Breast epithelium (tissue), 4 donors: ENCODE measurements at places on chromosomes 6 and 20.

DNA sequence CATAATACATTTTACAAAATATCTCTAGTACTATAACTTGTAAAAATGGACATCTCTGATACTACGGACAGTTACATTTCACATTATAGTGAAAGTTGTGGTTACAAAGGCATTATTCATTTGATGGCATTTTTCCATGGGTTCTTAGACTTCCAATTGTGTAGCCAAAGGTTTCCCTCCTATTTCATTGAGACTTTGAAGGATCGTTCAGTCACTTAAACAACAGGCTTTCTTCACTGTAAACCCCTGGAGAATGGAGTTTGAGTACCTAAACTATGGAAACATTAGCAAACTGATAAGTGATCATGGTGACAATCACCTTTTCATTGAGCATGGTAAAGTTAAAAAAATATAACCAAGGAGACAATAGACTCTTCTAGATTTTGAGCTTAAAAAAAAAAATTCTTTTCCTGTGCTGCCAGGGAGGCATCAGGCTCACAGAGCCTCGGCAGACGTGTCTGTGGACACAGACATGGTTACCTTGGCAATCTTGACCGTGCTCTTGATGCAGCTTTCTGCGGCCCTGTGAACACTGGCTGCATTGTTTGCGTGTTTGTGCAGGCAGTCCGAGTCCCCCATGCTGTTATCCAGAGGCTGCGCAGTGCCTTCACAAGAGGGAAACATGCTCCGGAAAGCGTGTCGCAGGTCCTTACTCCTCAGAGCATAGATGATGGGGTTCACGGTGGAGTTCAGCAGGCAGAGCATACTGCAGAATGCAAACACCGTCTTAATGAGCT, 22.6 kb downstream of the CNR1 start:
- H3K27me3 ChIP-seq = no peaks in the 10 kb centered on the region
- no peak overlapping the region for H3K4me3 ChIP-seq
- no peaks in the 10 kb centered on the region for H3K36me3 ChIP-seq
- H3K4me1 ChIP-seq = no peaks in the 10 kb centered on the region
- H3K27ac ChIP-seq = no peak overlapping the region

- H3K36me3 ChIP-seq = no peaks in the 10 kb centered on the region
- DNase-seq = no peak
- no peak overlapping the region for H3K27ac ChIP-seq
- H3K27me3 ChIP-seq = peaks cover 6% of the 10 kb centered on the region
Observed at GRCh38 chr20:21571841-21572690, 58.2 kb upstream of the NKX2-2 start.

DNA sequence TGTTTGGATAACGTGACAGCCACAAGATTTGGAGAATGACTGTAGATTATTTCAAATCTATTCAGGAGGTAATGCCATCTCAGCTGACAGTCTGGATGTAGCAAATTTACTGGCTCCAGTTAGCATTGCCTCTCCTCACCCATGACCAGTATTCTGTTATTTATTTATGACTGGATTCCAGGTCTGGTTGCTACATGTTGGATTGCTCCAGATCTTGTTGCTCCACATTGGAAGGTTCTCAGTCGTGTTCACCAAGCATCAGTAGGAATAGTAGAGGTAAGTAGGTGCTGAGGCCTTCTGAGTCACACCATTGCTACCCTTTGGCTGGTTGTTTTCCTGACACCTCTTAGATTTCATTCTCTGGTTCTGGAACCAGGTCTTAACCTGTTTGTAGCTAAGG, 69.5 kb upstream of the ELOVL5 start:
- H3K27ac ChIP-seq = no peak overlapping the region
- no peak for DNase-seq
- no peaks in the 10 kb centered on the region for H3K36me3 ChIP-seq
- H3K27me3 ChIP-seq = no peaks in the 10 kb centered on the region
- no peaks in the 10 kb centered on the region for H3K4me1 ChIP-seq

GRCh38 chr6:108350528-108350927, 55.7 kb downstream of the AFG1L start:
- no peaks in the 10 kb centered on the region for H3K27me3 ChIP-seq
- H3K27ac ChIP-seq = no peak overlapping the region
- H3K4me3 ChIP-seq = no peak overlapping the region
- H3K36me3 ChIP-seq = no peaks in the 10 kb centered on the region
- H3K4me1 ChIP-seq = no peaks in the 10 kb centered on the region

DNA sequence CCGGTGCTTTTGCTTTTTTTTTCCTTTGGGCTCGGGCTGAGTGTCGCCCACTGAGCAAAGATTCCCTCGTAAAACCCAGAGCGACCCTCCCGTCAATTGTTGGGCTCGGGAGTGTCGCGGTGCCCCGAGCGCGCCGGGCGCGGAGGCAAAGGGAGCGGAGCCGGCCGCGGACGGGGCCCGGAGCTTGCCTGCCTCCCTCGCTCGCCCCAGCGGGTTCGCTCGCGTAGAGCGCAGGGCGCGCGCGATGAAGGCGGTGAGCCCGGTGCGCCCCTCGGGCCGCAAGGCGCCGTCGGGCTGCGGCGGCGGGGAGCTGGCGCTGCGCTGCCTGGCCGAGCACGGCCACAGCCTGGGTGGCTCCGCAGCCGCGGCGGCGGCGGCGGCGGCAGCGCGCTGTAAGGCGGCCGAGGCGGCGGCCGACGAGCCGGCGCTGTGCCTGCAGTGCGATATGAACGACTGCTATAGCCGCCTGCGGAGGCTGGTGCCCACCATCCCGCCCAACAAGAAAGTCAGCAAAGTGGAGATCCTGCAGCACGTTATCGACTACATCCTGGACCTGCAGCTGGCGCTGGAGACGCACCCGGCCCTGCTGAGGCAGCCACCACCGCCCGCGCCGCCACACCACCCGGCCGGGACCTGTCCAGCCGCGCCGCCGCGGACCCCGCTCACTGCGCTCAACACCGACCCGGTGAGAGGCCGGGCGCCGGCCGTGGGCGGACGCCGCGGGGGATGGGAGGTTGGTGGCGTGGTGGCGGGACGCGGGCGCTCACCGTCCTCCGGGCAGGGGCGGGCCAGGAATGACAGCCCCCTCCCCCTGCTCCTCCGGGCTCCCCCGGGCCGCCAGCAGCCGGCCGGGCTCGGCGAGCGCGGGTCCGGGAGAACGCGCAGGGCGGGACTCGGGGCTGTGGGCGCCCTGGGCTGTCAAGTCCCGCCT, 606 bp downstream of the ID4 start:
- peak overlapping the region; percentile 69 for H3K4me3 ChIP-seq
- H3K27me3 ChIP-seq = no peaks in the 10 kb centered on the region
- H3K4me1 ChIP-seq = no peaks in the 10 kb centered on the region
- DNase-seq = peak; percentile 37

DNA sequence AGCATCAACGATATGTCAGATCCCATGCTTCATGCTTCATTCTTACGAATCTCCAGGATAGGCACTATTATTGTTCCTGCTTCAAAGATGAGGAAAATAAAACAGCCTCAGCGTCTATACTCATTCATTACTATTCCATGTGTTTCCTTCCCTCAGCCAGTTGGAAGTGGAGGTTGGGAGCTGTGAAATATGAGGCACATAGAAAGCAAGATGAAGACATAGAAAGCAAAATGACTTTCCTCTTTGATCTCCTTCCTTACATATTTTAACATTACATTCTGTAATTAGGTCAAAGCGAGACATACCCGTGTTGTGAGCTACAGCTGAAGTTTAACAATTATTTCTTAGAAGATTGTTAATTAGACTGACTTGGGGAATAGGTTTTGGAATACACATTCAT, 125.4 kb downstream of the FYN start:
- no peak for DNase-seq
- H3K4me1 ChIP-seq = no peaks in the 10 kb centered on the region
- H3K4me3 ChIP-seq = no peak overlapping the region
- H3K27ac ChIP-seq = no peak overlapping the region
- H3K36me3 ChIP-seq = no peaks in the 10 kb centered on the region

- no peak overlapping the region for H3K27ac ChIP-seq
- no peak overlapping the region for H3K4me3 ChIP-seq
- no peaks in the 10 kb centered on the region for H3K4me1 ChIP-seq
- H3K36me3 ChIP-seq = no peaks in the 10 kb centered on the region
Observed at GRCh38 chr6:13338038-13338437, 9.7 kb upstream of the TBC1D7 start.

DNA sequence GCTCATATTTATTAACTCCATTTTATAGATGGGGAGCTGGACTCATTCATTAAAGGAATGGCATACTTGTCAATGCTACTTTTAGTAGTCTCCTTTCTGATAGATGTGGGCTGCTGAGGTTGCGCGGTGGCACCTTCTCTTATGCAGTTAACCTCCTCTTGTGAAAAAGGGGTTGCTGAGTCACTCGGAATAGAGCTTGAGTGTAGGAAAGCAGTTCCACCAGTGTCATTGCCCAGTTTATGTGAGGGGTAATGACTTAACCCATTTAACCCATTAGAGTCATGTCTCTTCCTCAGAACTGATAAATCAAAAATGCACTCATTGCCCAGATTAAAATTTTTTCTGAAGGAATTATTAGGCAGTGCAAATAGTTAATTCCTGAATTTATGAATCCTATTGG, 6.3 kb downstream of the MAPK14 start:
- no peak for DNase-seq
- H3K27me3 ChIP-seq = no peaks in the 10 kb centered on the region
- no peaks in the 10 kb centered on the region for H3K36me3 ChIP-seq
- H3K4me3 ChIP-seq = no peak overlapping the region
- H3K4me1 ChIP-seq = peaks cover 6% of the 10 kb centered on the region
- H3K27ac ChIP-seq = no peak overlapping the region

- H3K4me1 ChIP-seq = no peaks in the 10 kb centered on the region
- H3K36me3 ChIP-seq = no peaks in the 10 kb centered on the region
- H3K27me3 ChIP-seq = no peaks in the 10 kb centered on the region
- no peak overlapping the region for H3K4me3 ChIP-seq
- no peak overlapping the region for H3K27ac ChIP-seq
Observed at GRCh38 chr6:41222045-41222444, 6.1 kb upstream of the TREML4 start.

- H3K27me3 ChIP-seq = no peaks in the 10 kb centered on the region
- no peak overlapping the region for H3K4me3 ChIP-seq
- H3K27ac ChIP-seq = no peak overlapping the region
- H3K4me1 ChIP-seq = no peaks in the 10 kb centered on the region
- H3K36me3 ChIP-seq = no peaks in the 10 kb centered on the region
Observed at GRCh38 chr20:14569641-14570040, 232.2 kb upstream of the FLRT3 start.

DNA sequence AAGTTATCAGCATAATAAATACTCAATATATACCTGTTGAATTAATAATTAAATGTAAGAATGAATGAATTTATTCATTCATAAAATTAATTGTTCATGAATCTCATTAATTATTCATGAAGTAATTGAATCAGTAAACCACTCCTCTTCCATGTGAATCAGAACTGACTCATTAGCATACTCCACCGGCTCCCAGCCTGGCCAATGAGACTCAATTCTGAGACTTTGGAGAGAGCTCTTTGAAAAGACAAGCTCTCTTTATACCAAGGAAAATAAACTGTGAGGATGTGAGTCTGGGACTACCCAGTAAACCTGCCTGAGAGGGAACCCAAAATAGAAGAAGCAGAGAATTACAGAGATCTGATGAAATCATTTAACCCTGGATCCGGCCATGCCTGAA, 8.4 kb upstream of the SLC2A10 start:
- DNase-seq = no peak
- H3K4me3 ChIP-seq = no peak overlapping the region
- H3K36me3 ChIP-seq = no peaks in the 10 kb centered on the region
- H3K4me1 ChIP-seq = no peaks in the 10 kb centered on the region

DNA sequence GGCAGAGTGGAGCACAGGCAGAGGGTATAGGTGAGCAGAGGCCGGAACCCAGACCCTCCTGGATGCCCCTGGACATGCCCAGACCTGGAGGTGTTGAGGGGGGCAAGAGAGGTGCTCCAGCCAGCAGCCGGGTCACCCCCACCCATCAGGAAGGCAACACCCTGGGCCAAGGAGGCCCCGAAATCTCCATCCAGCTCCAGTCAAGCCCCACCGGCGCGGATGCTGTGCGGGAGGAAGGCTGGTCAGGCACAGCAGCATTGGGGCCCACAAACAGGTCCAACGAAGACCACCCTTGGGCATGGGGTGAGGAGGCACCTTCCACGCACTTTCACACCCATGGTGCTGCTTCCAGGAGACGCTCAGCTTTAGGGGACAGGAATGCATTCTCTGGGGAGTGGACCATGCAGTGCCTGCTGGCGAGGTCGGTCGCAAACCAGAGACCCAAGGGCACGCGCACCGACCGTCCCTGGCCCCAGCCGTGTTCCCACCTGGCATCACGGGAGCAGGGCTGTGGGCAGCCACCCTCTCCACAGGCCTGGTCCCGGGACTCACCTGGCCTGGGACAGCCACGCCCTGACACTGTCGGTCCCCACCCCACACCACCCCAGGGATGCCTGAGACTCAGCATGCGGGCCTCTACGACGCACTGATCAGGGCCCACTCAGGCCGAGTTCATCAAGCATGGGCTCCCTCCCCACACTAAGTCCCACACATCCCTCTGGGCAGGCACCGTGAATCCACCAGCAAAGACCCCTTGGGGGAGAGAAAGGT, 43.6 kb upstream of the ZBP1 start:
- no peak for DNase-seq
- H3K27ac ChIP-seq = no peak overlapping the region
- no peaks in the 10 kb centered on the region for H3K4me1 ChIP-seq
- no peaks in the 10 kb centered on the region for H3K27me3 ChIP-seq

GRCh38 chr20:19380211-19380610, 167.8 kb downstream of the SLC24A3 start:
- H3K27me3 ChIP-seq = no peaks in the 10 kb centered on the region
- H3K36me3 ChIP-seq = no peaks in the 10 kb centered on the region
- H3K27ac ChIP-seq = no peak overlapping the region
- H3K4me3 ChIP-seq = no peak overlapping the region
- no peak for DNase-seq

- no peak overlapping the region for H3K27ac ChIP-seq
- H3K4me3 ChIP-seq = no peak overlapping the region
- no peak for DNase-seq
- H3K27me3 ChIP-seq = no peaks in the 10 kb centered on the region
- no peaks in the 10 kb centered on the region for H3K4me1 ChIP-seq
- no peaks in the 10 kb centered on the region for H3K36me3 ChIP-seq
Observed at GRCh38 chr20:58714923-58715351, 22.3 kb downstream of the NPEPL1 start.

- H3K36me3 ChIP-seq = no peaks in the 10 kb centered on the region
- H3K4me3 ChIP-seq = no peak overlapping the region
- H3K4me1 ChIP-seq = no peaks in the 10 kb centered on the region
- no peaks in the 10 kb centered on the region for H3K27me3 ChIP-seq
Observed at GRCh38 chr6:34555328-34555727, 801 bp downstream of the SPDEF start.
